Uterus (tissue), 4 donors: ENCODE measurements at places on chromosomes 7 and 10.

DNA sequence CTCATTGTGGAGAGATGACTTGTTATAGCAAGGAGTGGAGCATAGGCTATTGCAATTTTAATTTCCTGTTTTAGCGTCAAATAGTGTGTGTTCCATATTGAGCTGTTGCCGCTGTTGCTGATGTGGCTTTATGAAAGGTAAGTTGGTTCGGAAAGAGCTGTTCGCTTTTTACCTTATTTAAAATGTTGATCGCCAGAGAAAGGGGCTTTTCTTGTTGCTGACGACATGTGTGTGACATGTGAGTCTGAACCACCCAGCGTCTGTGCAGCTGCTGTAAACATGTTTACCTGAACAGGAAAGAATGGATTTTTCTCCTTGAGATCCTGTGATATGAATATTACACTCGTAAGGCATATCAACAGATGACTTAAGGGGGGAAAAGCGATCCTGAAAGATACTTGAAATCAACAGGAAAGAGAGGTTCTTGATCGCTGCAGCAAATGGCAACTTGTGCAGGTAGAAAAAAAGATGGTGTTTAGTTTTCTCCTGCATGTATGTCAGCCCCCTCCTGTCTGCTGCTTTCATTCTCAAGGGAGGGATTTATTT is 2.5 kb downstream of the ZEB1 start:
- no peak for DNase-seq

DNA sequence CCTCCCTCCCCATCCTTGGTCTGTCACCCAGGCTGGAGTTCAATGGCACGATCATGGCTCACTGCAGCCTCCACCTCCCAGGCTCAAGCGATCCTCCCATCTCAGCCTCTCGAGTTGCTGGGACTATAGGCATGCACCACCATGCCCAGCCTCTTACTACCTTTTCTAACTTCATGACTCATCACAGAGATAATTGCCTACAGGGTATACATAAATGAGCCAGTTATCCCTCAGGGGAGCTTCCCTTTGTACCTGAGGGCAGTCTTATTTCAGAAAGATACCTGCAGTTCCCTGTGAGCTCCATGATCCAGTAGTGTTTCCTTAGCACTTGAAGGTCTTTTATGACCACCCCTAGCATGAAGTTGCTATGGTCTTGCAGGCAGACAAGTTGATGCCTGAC is 94.2 kb upstream of the DNAJC1 start:
- no peak for DNase-seq

- no peak for DNase-seq
Measured at GRCh38 chr10:124126145-124126982, 33.0 kb upstream of the CHST15 start.

- DNase-seq = no peak
Measured at GRCh38 chr10:28349892-28350291, 47.0 kb upstream of the MPP7 start.
